Activated naive CD4-positive, alpha-beta T cell treated with Interleukin-2 at 50 U/mL for 16 hours (primary cell): ENCODE measurements at places on chromosomes 1 and 21.

- DNase-seq = no peak
These were observed 1.2 kb upstream of the TSPAN2 start for GRCh38 chr1:115090540-115090939.

- DNase-seq = no peak
These were observed 20.7 kb downstream of the LHX9 start for GRCh38 chr1:197937892-197938291.

- DNase-seq = no peak
These were observed 120.4 kb upstream of the GREM2 start for GRCh38 chr1:240732390-240732789.

DNA sequence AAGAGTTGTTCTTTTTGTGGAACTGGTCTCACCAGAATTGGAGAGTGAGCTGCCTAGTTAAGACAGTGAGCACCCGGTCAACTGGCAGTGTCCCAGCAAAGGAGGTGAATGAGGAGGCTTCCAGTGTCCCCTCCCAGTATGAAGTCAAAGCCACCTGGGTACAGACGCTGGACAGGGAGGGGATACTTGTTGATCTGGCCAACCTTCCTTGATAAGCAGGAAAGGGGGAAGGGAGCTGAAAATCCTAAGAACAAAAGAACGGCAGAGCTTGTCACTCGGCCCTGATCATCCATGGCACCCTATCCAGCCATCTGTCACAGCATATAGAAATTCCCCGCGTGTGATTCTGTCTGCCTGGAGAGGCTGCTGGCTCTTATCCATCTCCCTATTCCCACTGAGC lies 91.5 kb downstream of the SSBP3 start:
- DNase-seq = no peak

DNA sequence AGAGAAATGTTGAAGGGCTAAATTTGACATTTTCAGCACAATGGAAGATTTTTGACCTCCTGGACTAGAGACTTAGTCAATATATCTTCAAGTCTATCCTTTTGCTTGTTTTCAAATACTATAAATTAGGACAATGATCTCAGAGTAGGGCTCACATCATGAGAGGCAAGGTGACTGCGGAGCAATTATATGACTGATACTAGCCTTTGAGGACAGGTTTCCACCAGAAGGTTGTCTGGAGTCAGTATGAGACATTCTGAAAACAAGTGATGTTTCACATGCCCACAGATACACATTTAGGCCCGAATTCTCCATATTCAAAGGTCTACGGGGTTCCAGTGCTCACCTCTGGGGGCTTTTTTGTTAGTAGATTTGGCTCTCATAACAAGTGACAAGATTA lies 142.3 kb upstream of the SAMSN1 start:
- no peak for DNase-seq

GRCh38 chr1:220113136-220113695 lies 19.3 kb downstream of the IARS2 start:
- peak; percentile 15 for DNase-seq

GRCh38 chr21:42724226-42724920 lies 71.0 kb downstream of the PDE9A start:
- DNase-seq = no peak

DNA sequence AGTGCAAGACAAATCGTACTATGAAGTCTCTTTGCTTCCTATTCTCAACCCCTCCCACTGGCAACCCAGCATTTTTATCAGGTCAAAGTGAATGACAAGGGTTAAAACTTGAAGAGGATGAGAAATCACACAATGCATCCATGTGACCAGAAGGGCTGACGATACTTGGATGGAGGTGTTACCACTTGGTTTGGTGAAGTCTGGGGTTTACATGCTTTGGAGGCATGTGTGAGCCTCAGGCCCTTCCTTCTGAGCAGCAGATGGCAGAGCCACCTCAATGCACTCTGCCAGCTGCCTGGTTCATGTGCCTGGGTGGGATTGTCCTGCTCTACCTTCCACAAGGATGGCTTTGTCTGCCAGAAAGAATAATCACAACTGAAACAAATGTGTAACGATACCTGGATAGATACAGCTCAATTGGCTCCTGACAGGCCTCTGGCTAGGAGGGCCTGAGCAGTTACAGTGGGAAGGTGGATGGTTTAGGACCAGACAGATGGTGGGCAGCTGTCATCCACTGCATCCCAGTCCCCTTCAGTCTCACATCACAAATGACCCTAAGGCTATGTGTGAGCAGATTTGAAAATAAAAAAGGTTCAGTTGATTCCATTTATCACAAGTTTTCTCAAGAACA lies 51.5 kb upstream of the CNIH3 start:
- DNase-seq = no peak
